ENCODE measurements at places on chromosomes 13 and 19. TPM values are rescaled to one million over a fixed set of nuclear protein-coding genes. Genes with fewer than 3 reads are reported as not detected.

DNA sequence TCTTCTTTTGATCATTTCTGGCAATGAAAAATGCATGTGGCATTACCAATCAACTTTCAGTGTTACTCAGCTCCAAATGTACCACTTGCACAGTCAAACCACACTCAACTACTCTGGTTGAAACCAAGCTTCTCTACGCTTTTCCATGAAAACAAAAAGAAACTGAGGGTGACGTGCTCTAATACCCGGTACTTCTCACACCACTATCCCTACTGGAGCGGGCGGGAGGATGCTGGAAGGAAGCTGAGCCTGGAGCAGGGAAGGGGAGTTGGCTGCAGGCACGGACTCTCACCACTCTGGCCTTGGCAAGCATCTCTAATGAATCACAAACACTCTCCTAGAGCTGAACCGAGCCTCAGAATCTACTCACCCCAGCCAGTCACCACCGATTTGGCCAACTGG lies 48.2 kb downstream of the STK24 start:
- no peak for DNase-seq

DNA sequence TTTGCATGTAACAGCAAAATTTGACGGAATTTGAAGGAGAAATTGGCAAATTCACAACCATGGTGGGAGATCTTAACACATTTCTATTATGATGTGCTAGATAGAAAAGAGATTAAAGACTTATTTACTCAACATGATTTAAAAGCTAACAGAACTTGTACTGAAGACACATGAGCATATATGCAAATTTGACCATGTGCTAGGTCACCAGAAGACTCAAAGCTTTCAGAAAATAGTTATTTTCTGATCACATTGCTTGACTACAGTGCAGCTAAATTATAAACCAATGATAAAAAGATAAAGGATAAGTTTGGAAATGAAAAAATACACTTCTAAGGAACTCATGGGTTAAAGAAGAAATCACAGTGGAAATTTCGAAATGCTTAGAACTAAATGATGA lies 9.1 kb downstream of the GPR183 start:
- no peak for DNase-seq

GRCh38 chr13:31320946-31321345 lies 121.2 kb downstream of the B3GLCT start:
- no peak for DNase-seq

- no peak for DNase-seq
These were observed 71.5 kb downstream of the CYSLTR2 start for GRCh38 chr13:48725271-48725670.

GRCh38 chr13:100473087-100473486 lies 115.5 kb downstream of the GGACT start:
- DNase-seq, result no peak

- no peak for DNase-seq
These were observed 76.1 kb upstream of the PCDH8 start for GRCh38 chr13:52924289-52925148.

DNA sequence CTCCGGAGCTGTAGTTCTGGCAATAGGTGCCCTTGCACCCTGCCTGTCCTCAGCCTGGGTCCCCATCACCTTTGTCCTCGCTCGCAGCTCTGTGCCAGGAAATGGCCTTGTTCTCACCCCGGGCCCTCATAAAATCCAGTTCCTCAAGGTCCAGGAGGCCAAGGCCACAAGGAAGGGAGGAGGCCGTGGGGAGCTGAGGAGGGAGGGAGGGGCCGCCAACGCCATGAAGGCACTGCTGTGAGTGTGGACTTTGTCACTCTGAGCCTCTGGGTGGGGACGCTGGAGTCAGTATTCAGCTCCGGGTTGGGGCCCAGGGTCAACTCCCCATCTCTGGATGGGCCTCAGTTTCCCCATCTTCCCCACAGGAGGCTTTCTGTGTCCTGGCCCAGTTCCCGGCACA lies 9.2 kb upstream of the GNA11 start:
- no peak for DNase-seq

DNA sequence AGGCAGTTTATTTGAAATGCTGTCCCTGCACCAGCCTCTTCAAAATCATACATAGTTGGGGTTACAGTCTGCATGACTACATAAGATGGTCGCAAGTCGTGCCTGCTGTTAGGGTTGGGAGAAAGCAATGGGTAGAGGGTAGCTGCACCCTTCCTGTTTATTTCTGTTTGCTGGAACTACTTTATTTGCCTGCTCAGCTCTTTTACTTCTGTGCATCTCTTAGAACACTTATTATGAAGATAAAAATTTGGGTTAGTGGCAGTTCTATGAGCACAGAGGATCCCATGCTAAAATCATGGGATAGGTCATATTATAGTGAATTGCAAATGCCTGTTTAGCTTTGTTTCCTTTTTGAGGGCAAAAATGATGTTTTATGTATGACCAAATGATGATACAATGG lies 160.1 kb downstream of the MYO16 start:
- no peak for DNase-seq

DNA sequence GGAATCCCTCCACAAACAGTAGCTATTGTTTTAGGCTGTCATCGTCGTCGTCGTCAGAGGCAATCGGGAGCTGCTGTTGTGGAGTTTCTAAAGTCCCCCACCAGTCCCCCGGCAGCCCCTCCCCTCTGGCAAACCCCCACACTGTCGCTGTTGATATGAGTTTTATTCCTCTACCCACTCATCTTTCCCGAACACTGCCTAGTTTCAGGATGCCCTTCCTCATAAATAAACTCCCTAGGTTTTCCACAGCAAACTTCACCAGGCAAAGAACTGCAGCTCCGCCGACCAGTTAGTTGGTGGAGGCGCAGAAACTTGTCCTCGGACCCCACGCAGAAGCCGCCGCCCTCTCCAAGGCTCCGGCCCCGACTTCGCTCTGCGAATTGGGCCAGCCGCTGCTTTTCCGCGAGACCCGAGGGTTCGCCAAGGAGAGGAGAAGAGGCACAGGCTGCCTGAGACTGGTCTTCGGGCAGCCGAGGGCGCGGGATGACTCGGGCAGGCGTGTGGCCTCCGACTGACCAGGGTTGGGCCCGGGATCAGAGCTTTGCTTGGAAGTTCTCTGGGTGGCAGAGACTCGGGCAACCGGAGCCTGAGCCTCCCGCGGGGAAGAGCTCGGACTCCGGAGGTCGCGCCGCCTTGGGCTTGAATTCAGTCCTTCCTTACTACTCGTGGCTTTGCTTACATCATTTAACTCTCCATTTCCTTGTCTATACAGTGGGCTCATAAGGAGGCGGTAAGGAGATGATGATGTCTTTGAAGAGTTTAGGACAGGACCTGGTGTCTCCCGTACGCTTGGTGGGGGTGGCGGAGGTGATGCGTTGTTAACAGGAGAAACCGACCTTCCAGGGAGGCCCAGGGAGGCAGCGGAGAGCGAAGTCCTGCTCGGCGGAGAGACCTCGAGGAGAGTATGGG lies 7.9 kb downstream of the PDX1 start:
- no peak for DNase-seq

DNA sequence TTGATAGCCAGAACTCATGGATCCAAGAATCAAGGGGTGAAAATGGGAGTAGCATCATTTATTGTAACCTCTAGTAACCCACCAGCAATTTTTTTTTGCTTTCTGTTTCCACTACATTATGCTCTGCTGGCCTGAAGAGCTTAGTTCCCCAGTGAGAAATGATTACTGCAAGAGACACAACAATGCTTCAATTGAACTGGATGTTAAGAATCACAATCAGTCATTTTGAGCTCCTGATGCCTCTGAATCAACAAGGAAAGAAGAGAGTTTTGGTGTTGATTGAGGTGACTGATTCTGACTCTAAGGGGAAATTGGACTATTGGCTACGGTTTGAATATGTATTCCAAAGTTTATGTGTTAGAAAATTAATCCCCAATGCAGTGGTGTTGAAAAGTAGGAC lies 1084.4 kb downstream of the SLITRK1 start:
- no peak for DNase-seq

DNA sequence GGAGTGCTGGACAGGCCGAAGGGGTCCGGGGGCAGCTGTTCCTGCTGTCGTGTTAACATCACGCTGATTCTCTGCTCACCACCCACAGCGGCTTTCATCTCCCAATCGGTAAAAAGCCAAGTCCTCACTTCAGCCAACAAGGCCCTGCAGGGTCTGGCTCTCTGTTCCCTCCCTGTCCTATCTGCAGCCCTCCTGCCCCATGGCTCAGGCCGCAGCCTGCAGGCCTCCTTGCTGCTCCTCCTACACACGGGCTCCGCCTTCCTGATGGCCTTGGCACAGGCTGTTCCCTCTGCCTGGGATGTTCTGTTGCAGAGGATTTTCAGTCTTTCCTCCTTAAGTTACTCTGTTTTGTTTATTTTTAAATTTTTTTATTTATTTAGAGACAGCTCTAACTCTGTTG lies 22.2 kb downstream of the FUZ start:
- DNase-seq, result no peak

ATP1A3 gene
- polyA plus RNA-seq, result not detected

PRSS57 gene
- 0.41 TPM for polyA plus RNA-seq

ZNF709 gene
- 6.7 TPM for polyA plus RNA-seq

KIR3DL1 gene
- not detected for polyA plus RNA-seq

WTIP gene
- 31.5 TPM for polyA plus RNA-seq

LYPD5 gene
- 0.40 TPM for polyA plus RNA-seq
